ENCODE measurements at places on chromosomes 4 and X. TPM values are rescaled to one million over a fixed set of nuclear protein-coding genes. Genes with fewer than 3 reads are reported as not detected.

- no peak for DNase-seq
Observed at GRCh38 chrX:18755651-18756050, 48.2 kb downstream of the PPEF1 start.

- DNase-seq, result no peak
Observed at GRCh38 chr4:150573534-150573933, 8.4 kb upstream of the MAB21L2 start.

Gene F8A2
- not detected for total RNA-seq

GRCh38 chr4:7068279-7068842, 497 bp upstream of the GRPEL1 start:
- DNase-seq, result no peak

GRCh38 chr4:9904976-9905587, 116.2 kb downstream of the SLC2A9 start:
- DNase-seq, result no peak

- DNase-seq, result no peak
Observed at GRCh38 chr4:102352781-102353180, 7.5 kb upstream of the SLC39A8 start.

DNA sequence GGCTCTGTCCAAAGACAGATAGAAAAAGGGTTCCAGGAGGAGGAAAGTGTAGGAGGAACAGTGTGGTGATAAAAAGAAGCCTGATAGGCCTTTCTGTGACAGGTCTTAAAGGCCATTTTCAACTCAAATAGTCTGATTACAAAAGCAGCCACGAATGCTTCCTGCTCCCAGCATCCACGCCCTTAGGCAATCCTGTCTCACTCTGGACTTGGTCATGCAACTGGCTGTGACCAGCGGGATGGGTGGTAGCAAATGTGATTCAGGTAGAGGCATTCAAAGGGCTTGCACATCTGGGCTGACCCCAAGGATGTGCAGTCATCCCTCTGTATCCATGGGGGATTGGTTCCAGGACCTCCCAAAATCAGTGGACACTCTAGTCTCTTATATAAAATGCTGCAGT, 14.4 kb upstream of the SEPSECS start:
- DNase-seq, result no peak

Gene ADH7
- total RNA-seq, result not detected

DNA sequence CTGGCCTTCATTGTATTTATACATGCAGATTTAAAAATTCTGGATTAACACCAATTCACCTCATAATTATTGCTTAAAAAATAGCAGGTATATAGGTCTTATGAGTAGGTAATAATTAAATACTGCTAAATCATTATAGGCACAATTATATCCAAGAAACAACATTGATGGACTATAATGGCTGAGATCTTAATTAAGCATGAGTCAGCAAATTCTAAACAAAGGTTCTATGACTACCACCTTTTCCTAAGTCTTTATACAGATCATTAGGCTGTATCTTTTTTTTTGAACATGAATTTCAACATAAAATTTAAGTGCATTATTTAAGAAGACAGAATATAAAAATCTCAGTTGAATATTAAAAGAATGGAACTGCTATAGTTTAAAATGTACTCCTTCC, 1678.7 kb upstream of the PCDH10 start:
- no peak for DNase-seq

Gene RTL3
- not detected for total RNA-seq

GRCh38 chrX:17409566-17410290, 34.7 kb downstream of the NHS start:
- no peak for DNase-seq

DNA sequence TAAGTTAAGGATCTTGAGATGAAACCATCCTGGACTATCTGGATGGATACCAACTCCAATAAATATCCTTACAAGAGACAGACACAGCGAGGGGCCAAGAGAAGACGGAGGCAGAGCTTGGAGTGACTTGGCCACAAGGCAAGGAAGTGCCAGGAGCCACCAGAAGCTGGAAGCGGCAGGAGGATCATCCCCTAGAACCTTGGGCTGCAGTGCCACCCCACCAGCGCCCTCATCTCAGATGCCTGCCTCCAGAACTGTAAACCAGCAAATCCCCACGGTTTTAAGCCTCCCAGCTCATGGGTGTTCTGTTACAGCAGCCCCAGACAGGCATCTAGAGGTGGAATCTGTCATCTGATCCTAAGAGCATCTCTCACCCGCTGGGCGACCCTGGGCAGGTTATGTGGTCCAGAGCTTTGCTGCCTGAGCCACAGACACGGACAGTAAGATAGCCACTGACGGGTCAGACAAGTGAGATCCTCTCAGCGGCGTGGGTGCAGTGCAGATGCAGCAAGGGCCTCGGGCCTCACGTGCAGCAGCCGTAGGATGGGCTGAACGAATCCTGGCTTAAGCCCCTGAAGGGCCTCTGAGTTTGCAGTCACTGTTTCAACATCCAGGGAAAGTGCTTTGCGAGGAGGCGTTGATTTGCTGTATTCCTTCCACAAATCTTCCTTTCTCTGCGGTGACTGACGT, 25.1 kb upstream of the MXD4 start:
- DNase-seq, result no peak

Gene SLITRK4
- not detected for total RNA-seq

- peak; percentile 4 for DNase-seq
Observed at GRCh38 chr4:74308215-74308614, at the start of gene EPGN. EPGN (plus strand) TSS chr4:74308470; CDS start chr4:74308534, 64 bp downstream.

Gene RHOXF2B
- total RNA-seq, result not detected

All from CD8-positive, alpha-beta T cell (primary cell).